ENCODE measurements at places on chromosomes 12 and 14.

- no peak for DNase-seq
Measured at GRCh38 chr14:69183735-69184134, 7.6 kb upstream of the EXD2 start.

DNA sequence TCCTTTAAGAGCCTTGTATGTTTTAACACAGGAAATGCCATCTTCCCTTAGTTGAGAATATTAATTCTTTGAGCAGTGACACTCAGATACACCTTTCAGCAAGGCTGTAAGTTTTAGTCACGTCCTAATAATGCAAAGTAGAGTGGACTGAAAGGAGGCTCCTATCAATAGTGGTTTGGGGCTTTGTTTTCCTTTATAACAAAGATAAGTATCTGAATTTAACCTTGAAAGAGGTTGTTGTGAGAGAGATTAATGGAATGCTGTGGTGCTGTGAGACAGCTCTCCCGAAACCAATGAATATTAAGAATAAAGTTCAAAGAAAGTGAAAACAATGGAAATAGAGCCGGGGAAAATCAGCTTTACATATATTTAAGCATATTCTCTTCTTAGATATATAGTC, 259.6 kb downstream of the ERC1 start:
- no peak for DNase-seq

- no peak for DNase-seq
Measured at GRCh38 chr14:75232597-75232996, 46.0 kb upstream of the FOS start.

GRCh38 chr12:115979351-115979750, 298.1 kb downstream of the MED13L start:
- no peak for DNase-seq

DNA sequence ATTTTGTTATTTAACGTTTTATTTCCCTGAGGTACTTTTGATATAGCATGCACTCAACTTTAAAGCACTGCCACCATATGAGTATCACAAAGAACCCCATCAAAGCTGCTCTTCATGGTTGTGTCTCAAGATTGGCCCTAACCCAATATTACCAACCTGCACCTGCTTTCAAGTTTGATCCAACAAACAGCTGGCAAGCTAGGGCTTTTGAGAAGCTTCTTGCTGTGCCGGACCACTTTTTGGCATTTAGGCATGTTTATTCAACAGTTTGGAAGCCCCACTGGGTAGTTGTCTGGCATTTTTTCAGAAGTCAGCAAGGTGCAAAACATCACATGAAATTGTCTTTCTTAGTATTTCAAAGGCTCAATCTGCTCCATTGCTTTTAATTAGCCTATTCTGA, 137.2 kb upstream of the PLEKHA5 start:
- DNase-seq, result no peak

GRCh38 chr14:51520087-51520486, 131.6 kb upstream of the FRMD6 start:
- DNase-seq, result no peak

GRCh38 chr14:21086908-21087293, 11.6 kb downstream of the ZNF219 start:
- no peak for DNase-seq

DNA sequence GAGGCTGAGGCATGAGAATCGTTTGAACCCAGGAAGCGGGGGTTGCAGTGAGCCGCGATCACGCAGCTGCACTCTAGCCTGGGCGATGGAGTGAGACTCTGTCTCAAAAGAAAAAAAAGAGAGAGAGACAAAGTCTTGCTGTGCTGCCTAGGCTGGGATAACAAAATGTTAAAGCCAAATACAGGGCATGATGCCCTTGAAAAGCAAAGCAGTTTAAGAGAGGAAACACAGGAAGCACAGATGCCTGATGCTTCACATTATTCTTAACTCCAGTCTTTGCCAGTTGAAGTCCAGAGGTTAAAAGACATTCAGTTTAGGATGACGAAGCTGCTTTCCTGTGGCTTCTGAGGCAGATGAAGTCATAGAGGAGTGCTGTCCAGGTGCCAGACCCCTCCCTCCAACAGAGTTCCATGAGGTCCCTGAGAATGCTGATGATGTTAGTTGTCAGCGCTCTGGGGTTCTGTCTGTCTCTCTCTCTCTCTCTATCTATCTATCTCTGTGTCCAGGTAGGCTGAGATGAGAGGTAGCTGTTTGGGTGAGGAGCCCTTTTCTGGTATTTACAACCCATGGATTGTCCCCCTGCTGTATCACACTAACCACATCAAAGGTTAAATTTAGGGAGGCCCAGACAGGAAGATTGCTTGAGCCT, 4.9 kb upstream of the MRPL52 start:
- no peak for DNase-seq

DNA sequence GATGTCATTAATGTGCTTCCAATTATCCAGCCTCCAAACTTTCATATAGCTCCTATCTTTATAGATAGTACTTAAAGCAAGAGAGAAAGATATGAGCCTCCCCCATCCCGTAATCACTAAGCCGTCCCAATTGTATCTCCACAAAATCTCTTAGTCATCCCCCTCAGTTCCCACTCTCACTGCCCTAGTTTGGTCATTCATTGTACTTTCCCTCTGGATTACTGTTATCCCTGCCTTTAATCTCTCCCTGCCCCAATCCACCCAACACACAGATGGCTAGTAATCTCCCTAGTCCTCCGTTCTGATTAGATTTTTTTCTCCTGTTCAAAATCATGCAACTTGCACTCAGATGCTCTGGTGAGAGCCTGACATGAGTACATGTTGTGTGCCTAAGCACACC, 5.4 kb upstream of the BCAT1 start:
- no peak for DNase-seq

GRCh38 chr12:1792406-1792805, 28.0 kb upstream of the LRTM2 start:
- no peak for DNase-seq

GRCh38 chr12:70963081-70963660, 42.6 kb upstream of the PTPRR start:
- no peak for DNase-seq

GRCh38 chr12:109492371-109492770, 14.9 kb downstream of the UBE3B start:
- no peak for DNase-seq

Data from Peyer's patch (tissue), 4 donors.